ENCODE measurements at places on chromosomes 7 and 10.

- DNase-seq = no peak
- H3K4me3 ChIP-seq = no peak overlapping the region
- no peaks in the 10 kb centered on the region for H3K27me3 ChIP-seq
- no peaks in the 10 kb centered on the region for H3K36me3 ChIP-seq
These were observed 345.9 kb downstream of the KIF20B start for GRCh38 chr10:90047243-90047729.

DNA sequence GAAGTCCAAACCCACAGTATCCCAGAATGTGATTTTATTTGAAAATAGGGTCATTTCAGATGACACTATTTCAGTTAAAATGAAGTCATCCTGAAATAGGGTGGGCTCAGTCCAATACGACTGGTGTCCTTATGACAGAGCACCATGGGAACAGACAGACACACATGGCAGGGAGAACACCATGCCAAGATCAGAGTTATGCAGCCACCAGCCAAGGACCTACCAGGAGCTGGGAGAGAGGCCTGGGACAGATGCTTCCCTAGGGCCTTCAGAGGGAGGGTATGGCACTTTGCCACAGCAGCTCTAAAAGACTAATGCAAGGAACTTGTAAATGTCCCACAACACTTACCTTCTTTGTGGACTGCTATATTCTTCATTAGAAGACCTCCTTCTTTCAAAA lies 226.5 kb downstream of the NEBL start:
- no peak overlapping the region for H3K4me3 ChIP-seq
- H3K4me1 ChIP-seq = no peaks in the 10 kb centered on the region
- no peak overlapping the region for H3K27ac ChIP-seq
- H3K27me3 ChIP-seq = no peaks in the 10 kb centered on the region

DNA sequence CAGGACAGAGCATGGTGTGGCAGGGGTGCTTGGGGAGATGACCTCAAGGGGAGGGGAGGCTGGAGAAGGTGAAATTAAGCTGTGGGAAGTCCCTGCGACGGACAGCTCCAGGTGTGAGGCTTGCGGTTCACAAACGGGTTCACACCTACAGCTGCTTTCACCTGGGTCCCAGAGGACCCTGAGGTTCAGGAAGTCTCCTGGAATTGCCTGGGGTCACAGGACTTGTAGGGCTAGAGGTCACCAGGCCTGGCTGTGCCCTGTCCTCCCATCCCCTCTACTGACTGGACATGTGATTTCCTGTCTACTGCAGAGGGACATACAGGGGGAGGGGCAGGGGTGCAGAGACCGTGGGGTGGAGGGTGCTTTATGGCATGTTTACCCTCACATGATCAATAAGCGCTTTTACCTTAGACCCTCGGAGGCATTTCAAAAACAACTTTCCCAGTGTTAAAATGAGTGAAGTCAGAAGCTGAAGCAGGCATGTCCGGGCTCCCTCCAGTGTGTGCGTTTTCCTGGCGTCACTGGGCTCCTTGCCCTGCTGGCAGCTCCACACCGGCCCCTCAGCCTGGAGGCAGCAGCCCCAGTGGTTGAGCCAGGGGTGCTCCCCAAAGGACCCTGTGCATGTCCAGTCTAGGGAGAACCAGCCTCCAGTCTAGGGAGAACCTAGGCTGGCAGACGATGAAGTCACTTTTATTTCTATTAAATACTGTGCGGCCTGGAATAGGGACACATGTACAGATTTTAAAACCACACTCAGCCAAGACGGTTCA lies 66.6 kb upstream of the IGFBP3 start:
- H3K4me1 ChIP-seq = no peaks in the 10 kb centered on the region
- H3K27me3 ChIP-seq = no peaks in the 10 kb centered on the region
- H3K27ac ChIP-seq = no peak overlapping the region
- no peak overlapping the region for H3K4me3 ChIP-seq

- no peaks in the 10 kb centered on the region for H3K4me1 ChIP-seq
- no peaks in the 10 kb centered on the region for H3K36me3 ChIP-seq
- H3K27ac ChIP-seq = no peak overlapping the region
- no peak overlapping the region for H3K4me3 ChIP-seq
- DNase-seq = no peak
These were observed 11.8 kb upstream of the GDF10 start for GRCh38 chr10:47288236-47288635.

DNA sequence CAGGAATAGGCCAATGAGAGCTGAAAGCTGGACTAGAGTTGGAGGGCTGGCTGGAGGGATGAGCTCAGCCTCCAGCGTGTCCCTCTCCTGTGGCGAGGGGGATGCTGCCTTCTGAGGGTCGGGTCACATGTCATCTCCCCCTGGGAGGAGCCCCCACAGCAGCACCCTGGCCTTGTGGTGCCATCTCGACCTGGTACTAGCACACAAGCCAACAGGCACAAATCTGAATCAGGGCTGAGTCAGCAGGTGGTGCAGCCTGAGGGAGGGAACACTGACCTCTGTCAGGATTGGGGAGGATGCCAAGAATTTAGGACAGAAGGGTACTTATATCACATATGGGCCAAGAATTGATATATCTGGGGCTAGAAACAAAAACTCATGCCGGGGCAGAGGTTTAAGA lies 280.4 kb downstream of the CELF2 start:
- DNase-seq = peak; percentile 24
- no peaks in the 10 kb centered on the region for H3K4me1 ChIP-seq
- H3K4me3 ChIP-seq = no peak overlapping the region
- no peaks in the 10 kb centered on the region for H3K27me3 ChIP-seq

- H3K27ac ChIP-seq = no peak overlapping the region
- no peaks in the 10 kb centered on the region for H3K27me3 ChIP-seq
- H3K4me3 ChIP-seq = no peak overlapping the region
- H3K36me3 ChIP-seq = peaks cover 5% of the 10 kb centered on the region
- DNase-seq = peak; percentile 36
These were observed 56.3 kb downstream of the CACUL1 start for GRCh38 chr10:118698421-118698820.
